ENCODE measurements at places on chromosomes 1 and 21. TPM values are rescaled to one million over a fixed set of nuclear protein-coding genes. Genes with fewer than 3 reads are reported as not detected.

GRCh38 chr1:167516404-167517388 is 1.6 kb downstream of the CD247 start:
- H3K27ac ChIP-seq: peak overlapping the region; percentile 96
- peaks cover 40% of the 10 kb centered on the region for H3K4me1 ChIP-seq
- peaks cover 27% of the 10 kb centered on the region for H3K36me3 ChIP-seq

DNA sequence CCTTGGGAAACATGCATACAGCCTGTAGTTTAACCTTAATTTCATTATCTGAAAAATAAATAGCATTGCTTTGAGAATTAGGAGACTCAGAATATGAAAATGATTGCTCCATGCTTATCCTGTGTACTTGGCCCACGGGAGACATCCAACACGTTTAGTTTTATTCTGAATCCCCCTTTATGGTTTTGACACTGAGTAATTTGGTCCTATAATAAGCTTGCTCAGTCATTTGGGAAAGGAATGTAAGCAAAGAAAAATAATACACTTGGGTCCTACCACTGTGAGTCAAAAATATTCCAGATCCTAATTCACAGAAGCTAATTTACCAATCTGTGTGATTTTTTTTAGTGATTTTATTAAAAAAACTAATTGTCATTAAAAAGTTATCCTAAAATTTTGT is 557.3 kb downstream of the USP25 start:
- no peak for DNase-seq
- no peak overlapping the region for H3K4me3 ChIP-seq
- no peaks in the 10 kb centered on the region for H3K27me3 ChIP-seq
- H3K36me3 ChIP-seq: no peaks in the 10 kb centered on the region
- no peaks in the 10 kb centered on the region for H3K4me1 ChIP-seq

- DNase-seq: peak; percentile 60
- no peaks in the 10 kb centered on the region for H3K27me3 ChIP-seq
- no peak overlapping the region for H3K4me3 ChIP-seq
These were observed 4.1 kb upstream of the SH3BGRL3 start for GRCh38 chr1:26275580-26276431.

- no peak overlapping the region for H3K4me3 ChIP-seq
- H3K36me3 ChIP-seq: peaks cover 16% of the 10 kb centered on the region
- H3K4me1 ChIP-seq: peaks cover 76% of the 10 kb centered on the region
- H3K27ac ChIP-seq: no peak overlapping the region
- peak; percentile 52 for DNase-seq
These were observed 4.7 kb downstream of the SZRD1 start for GRCh38 chr1:16371725-16372124.

DNA sequence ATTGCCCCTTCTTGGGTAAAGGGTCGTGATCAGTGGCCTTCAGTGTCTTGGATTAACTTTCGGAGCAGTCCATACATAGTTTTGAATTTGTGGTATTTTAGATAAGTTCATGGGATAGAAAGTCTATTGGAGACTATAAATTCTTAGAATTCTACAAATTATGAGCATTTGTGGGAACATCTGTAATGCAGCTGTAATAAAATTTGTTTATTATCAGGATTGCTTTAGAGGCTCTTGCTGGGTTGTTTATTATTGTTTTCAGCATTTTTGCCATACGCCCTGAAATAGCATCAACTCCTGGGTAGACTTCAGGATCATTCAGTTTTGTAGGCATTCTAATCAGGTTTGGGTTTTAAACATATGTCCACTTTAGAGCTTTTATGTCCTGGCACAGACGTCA is 16.1 kb downstream of the LAMC1 start:
- H3K36me3 ChIP-seq: no peaks in the 10 kb centered on the region
- H3K27ac ChIP-seq: no peak overlapping the region
- H3K4me1 ChIP-seq: no peaks in the 10 kb centered on the region
- peaks cover 23% of the 10 kb centered on the region for H3K27me3 ChIP-seq
- DNase-seq: no peak

DNA sequence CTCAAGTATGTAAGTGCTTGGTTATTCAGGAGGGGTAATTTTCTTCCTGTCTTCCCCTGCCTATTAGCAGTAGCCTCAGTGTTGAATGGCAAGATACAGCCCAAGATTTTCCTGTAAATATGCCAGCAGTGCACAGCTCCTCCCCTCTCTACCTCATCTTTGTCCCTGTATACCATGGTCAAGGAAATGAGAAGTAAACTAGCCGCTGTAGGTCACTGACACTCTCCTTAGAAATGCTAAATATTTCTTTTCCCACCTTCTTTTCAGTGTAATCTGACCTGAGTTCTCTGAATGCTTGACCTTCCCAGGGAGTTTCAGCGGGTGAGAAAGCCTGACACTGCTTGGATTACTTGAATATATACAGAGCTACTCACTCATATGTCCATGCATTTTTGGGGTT is 84.1 kb upstream of the ZNF326 start:
- no peak overlapping the region for H3K4me3 ChIP-seq
- H3K36me3 ChIP-seq: peaks cover 4% of the 10 kb centered on the region
- no peak overlapping the region for H3K27ac ChIP-seq
- H3K27me3 ChIP-seq: no peaks in the 10 kb centered on the region

The SMPDL3B gene
- not detected for total RNA-seq

The VSIG8 gene
- not detected for total RNA-seq

The TSSK3 gene
- total RNA-seq: 0.98 TPM

The CCDC185 gene
- not detected for total RNA-seq

Measured in CD4-positive, alpha-beta T cell (primary cell).